NCI-H510A treated with DMSO at 0.1 percent for 48 hours (cell line): ENCODE measurements at places on chromosomes 7 and 10.

DNA sequence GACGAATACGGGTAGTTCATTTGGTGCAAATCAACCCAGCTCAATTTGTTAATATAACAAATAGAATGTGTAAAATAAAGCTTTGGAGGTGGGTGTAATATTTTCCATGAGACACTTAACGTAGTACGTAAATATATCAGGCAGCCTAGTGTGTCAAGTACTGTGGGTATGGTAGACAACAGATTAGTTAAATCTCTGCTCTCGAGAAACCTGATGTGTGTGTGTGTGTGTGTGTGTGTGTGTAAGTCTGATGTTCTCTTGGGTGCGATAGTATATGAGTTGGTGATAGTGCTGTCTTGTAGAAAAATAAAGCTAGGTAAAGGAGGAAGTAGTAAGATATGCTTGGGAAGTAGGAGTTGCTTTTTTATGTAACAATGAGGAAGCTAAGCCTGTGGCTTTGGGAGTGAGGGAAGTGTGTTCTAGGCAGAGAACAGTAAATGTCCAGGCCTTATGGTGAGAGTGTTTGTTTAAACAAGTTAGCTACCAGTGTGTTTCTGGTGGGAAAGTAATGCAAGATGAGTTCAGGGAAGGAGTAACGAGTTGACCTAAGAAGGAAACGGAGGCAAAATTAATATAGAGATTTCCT lies 26.1 kb downstream of the WAC start:
- DNase-seq = no peak

- DNase-seq = peak; percentile 34
These were observed 55.7 kb downstream of the TMEM209 start for GRCh38 chr7:130149281-130150139.

DNA sequence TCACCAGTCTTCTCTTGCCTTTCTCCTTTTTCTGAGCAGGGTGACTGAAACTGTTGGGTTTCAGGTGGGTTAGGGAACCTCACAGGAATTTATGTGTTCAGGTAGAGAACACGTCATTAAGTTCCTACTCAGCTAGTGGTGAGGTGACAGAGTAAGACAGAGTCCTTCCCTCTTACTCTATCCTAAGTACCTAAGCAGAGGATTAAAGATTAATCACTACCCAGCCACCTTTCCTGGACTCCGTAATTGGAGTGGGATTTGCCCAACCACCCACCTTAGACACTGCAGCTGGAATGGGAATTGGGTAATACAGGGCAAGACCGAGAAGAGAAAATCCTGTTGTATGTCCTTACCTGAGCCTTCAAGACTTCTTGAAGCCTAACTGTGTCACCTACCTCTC lies 158.1 kb downstream of the LRRC4 start:
- no peak for DNase-seq

DNA sequence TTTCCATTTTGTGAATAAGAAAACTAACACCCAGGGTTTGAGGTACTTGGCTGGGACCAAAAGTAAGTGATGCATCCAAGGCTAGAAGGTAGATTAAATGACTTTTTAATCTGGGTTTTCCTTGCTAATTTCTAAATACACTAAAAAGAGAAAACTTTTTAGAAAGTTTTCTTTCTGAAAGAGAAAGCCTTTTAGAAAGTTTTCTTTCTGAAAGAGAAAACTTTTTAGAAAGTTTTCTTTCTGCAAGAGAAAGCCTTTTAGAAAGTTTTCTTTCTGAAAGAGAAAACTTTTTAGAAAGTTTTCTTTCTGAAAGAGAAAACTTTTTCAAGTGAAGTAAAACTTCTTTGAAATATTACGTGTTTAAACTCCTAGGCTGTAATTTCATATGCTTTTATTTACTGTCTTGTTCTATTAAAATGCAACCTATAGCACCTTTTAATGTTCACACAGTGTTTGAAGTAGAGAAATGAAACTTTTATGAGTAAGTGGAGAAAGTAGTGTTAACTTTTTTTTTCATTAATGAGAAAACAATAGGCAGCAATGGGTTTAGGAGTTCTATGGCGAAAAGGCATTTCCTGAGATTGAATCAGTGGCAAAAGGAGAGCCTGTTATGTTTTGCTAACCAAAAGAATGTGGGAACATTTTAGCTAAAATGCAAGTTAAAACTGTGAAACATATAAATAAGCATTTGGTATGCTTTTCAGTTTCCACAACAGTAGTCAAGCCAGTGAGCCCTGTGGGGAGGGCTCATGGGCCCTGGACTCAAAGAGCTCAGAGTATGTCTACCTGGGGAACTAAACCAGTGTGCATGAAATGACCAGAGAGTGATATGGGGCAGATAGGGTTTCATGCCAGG lies 103.7 kb downstream of the RBM20 start:
- DNase-seq = no peak

DNA sequence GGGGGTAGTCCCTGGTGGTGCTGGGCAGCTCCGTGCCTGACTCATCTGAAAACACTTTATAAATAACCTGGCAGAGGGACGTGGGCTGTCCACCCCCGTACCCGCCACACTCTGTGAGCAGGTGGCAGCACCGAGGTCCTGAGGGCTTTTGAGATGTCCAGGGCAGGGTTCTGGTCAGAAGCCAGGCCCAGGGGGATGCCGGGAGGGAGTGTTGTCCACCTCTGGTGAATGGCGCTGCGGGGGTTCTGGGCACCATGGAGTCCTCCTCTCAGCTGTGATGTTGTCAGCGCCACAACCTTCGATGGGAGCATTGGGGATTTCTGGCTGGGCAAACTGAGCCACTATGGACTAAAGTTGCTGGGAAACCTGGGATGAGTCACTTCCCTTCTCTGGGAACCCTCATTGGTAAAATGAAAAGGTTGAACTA lies 27.4 kb upstream of the GOLGA7B start:
- DNase-seq = no peak

DNA sequence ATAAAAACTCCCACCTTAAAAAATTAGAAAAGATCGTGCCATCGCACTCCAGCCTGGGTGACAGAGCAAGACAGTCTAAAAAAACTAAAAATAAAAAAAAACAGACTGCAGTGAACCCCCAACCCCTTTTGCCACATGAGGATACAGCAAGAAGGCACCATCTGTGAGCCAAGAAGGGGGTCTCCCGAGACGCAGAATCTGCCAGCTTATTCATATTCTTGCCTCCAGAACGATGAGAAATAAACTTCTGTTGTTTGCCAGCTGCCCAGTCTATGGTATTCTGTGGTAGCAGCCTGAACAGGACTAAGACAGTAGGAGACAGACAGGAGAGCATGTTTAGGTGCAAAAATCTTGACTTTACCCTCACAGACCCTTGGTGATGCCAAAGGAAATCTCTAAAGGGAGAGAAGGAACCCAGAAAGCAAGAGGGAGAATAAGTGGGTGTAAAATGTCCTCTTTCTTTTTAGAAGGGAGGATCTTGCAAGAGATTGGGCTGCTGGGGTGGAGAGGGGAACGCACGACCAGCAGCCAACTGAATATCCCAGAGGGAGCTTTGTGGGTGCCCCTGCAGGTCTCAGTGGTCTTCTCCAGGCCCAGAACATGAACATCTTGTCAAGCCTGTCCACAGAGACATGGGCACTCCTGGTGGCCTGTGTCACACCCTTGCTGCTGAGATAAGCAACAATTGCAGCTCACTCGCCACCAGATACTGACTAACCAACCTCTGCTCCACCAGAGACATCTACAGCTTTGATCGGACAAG lies 400.7 kb upstream of the FOXK1 start:
- no peak for DNase-seq

- no peak for DNase-seq
These were observed 984 bp upstream of the IKZF1 start for GRCh38 chr7:50303335-50304128.

DNA sequence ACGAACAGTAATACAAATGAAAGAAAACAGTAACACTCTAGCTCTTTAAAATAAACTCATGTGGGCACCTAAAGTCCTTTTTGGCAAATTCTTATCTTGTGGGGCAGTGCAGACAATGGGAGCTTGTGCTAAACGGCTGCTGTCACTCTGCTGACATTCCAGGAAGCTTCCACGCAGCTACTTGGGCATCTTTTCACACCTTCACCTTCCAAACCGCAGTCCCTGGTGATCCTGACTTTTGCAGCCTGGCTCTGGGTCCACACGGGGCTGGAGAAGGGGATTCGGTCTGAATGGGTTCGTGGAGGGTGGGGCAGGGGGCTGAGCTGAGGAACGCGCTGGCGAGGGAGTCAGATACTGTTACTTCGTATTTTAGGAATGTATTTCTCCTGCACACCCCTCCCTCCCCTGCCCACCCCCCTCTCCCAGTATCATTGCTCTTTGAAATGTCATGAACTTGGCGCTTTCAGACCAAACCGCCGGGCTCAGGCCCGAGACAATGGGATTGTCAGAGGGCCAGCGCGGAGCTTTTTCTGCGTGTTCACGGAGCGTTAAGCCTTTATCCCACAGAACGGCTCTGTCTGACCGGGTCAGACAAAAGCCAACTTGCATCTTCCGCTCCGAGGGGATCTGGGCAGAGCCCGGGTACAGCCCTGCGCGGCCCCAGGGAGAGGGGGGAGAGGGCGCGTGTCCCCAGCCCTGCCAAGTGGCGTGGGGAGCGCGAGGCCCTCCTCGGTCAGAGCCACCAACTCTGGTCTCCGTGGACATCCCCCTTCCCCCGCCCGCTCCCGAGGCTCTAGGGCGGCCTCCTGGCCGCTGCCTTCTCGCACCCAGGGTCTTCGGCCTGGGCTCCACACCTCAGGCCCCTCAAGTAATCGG lies 76.7 kb upstream of the EN2 start:
- no peak for DNase-seq

DNA sequence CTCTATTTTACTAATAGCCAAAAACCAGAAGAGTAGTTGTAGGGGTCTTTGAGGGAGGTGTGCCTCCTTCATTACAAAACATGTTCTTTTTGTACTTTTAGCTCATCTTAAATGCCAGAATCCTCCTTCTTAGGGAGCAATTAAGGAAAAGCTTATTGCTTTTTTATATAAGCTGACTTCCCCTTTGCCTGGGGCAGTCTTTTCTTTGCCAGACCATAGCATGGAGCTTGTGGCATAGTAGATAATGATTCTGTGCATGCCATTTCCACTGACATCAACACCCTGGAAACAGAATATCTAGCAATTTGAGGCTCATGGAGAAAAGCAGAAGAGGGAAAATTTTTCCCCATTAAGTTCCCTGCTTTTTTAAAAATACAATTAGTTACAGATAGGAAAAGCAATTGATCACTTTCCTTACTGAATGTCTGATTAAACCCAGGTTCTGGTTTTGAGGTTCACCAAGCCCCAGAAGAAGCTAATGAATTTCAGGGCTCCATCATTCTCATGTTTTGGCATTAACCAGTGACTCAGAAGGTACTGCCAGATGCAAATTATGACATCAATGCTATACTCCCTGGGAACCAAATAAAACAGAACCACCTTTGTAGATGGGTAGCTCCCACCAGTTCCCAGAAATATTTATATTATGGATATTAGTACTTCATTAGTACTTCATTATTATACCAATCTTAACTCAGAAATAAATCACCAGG lies 410.6 kb downstream of the KCNMA1 start:
- DNase-seq = no peak

DNA sequence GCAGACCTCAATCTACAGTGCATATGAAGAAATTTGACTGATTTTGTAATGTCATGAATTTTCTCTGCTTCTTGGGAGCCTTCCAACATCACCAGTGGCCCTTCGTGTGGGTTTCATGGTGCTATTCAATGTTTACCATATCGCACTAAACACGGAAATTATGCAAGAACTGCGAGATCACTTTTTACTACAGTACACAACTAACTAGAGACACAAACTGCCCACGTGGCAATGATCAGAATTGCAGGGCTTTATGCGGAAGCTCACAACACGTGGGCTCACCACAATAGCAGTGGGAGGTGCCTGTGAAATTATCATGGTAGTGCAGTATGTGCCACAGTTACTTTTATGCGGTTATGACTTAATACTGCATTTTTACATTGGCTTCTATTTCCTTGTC lies 449.7 kb upstream of the KLF6 start:
- no peak for DNase-seq

- no peak for DNase-seq
These were observed 28.5 kb downstream of the EPC1 start for GRCh38 chr10:32318476-32318896.

GRCh38 chr7:38561166-38561565 lies 70.0 kb downstream of the AMPH start:
- DNase-seq = no peak

- DNase-seq = no peak
These were observed 102.5 kb downstream of the ZNF277 start for GRCh38 chr7:112308974-112309373.

DNA sequence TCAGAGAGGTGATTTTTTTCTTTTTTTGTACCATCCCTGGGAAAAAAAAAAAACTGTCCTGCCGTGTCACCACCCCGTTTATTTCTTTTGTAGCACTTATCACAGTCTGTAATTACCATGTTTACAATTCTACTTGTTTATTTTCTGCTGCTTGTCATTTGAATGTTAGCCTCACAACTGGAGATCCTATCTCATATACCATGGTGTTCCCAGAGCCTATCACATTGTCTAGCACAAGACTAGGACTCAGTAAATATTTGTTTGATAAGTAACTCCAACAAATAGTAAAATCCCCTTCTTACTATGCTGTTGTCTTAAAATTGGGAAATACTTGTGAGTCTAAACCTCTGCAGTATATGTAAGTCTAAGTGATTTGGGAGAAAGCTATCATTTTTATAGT lies 36.0 kb downstream of the MKLN1 start:
- DNase-seq = no peak

DNA sequence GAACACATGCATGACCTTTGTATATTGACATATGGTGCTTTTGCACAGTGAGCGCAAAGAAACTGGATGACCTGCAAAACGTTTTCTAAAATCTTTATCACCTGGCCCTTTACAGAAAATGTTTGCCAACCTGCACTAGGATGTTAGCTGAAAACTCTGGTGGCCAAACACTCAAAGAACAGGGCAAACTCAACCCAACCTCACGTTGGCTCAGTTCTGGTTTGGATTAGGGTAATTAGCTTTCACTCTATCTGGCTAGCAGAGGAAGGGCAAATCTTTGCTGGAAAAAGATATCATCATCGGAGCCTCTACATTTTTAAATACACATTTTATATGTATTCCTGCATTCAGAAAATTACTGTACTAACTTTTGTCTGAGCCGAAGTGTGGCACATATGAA lies 688.9 kb downstream of the PHTF2 start:
- peak; percentile 47 for DNase-seq

DNA sequence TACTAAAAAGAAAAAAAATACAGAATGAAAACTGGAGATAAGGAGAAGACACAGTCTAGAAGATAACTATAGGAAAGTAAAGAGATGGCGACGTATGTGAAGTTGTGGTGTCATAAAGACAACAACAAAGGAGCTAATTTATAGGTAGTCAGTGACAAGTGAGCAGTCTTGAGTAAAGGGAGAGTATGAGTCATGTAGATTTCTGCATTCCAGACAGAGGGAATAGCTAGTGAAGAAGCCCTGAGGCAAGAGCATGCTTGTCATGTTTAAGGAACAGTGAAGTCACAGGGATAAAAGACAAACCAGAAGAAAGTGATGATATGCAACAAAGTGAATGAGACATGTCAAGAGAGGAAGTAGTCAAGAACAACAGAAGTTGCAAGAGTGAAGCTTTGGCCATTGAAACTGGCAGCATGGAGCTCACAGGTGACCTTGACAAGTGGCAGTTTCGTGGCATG lies 2.3 kb upstream of the MIOS start:
- no peak for DNase-seq
